Muscle of leg (tissue), 16 donors: ENCODE measurements at places on chromosomes 1 and 21. TPM values are rescaled to one million over a fixed set of nuclear protein-coding genes. Genes with fewer than 3 reads are reported as not detected.

DNA sequence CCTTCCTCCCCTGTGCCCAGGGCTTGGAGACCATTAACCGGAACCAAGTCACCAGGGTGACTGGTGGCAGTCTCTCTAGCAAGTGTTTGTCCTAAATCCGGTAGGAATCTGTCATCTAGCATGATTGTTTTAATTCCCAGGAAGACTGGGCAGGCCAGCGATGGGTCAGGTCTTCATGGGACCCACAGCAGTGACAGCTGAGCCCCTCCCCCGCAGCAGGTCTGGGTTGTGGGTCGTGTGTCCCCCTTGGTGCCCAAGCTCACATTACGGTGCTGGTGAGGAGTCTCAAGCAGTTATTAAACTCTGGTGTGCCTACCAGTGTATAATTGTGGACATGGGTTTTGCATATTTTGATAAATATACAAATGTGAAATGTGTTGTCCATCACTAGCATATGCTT, 466.5 kb downstream of the MATN1 start:
- DNase-seq = no peak

The ZBED6 gene
- 11.1 TPM for polyA plus RNA-seq

The BTBD8 gene
- 2.4 TPM for polyA plus RNA-seq

The ALX3 gene
- not detected for polyA plus RNA-seq

- DNase-seq = no peak
Measured at GRCh38 chr1:115314765-115315164, 23.3 kb downstream of the NGF start.

DNA sequence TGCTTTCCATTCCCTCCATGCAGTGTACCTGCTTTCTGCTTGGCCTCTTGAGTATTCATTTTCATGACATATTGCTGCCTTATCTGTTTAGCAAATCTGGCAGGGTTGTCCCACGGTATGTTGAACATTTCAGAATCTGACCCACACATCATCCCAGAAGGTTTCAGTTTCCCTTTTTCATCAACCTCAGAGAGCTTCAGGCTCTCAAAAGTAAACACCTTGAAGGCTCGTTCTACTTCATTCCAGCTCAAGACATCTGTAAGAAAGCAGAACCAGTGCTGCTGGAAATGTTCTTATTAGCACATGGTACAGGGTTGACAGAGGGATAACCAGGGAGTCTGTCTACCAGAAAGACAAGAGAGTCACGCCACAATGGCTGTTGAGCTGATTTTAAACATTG, 103.6 kb downstream of the SPAG17 start:
- no peak for DNase-seq

- no peak for DNase-seq
Measured at GRCh38 chr1:2881556-2881955, 80.1 kb upstream of the TTC34 start.

The ZBTB37 gene
- 3.9 TPM for polyA plus RNA-seq

- DNase-seq = no peak
Measured at GRCh38 chr1:65077369-65077768, 70.6 kb upstream of the AK4 start.

The DCST1 gene
- 0.10 TPM for polyA plus RNA-seq

DNA sequence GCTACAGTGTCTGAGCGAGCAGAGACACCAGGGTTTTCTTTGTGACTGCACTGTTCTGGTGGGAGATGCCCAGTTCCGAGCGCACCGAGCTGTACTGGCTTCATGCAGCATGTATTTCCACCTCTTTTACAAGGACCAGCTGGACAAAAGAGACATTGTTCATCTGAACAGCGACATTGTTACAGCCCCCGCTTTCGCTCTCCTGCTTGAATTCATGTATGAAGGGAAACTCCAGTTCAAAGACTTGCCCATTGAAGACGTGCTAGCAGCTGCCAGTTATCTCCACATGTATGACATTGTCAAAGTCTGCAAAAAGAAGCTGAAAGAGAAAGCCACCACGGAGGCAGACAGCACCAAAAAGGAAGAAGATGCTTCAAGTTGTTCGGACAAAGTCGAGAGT, 2.7 kb downstream of the ZBTB18 start:
- no peak for DNase-seq

DNA sequence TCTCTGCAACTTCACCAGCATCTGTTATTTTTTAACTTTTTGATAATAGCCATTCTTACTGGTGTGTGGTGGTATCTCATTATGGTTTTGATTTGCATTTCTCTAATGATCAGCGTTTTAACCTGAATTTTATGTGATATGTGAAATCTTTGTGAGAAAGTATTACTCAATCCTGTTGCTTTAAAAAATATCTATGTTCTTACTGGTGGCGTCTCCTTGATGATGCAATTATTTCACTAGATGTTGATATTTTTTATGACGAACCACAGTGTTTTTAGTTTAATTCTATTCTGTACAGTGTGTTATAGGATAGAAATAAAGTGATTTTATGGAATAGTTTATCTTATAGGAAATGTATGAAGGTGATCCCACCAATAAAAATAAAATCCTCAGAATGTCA, 54.7 kb upstream of the GPR88 start:
- DNase-seq = no peak

The TMOD4 gene
- 16.4 TPM for polyA plus RNA-seq
